ENCODE measurements at places on chromosomes 5 and 9. TPM values are rescaled to one million over a fixed set of nuclear protein-coding genes. Genes with fewer than 3 reads are reported as not detected.

Gene BARHL1
- total RNA-seq: not detected

GRCh38 chr5:91469517-91470165 is 86.5 kb upstream of the ARRDC3 start:
- DNase-seq: no peak

Gene PRLR
- total RNA-seq: 14.2 TPM

DNA sequence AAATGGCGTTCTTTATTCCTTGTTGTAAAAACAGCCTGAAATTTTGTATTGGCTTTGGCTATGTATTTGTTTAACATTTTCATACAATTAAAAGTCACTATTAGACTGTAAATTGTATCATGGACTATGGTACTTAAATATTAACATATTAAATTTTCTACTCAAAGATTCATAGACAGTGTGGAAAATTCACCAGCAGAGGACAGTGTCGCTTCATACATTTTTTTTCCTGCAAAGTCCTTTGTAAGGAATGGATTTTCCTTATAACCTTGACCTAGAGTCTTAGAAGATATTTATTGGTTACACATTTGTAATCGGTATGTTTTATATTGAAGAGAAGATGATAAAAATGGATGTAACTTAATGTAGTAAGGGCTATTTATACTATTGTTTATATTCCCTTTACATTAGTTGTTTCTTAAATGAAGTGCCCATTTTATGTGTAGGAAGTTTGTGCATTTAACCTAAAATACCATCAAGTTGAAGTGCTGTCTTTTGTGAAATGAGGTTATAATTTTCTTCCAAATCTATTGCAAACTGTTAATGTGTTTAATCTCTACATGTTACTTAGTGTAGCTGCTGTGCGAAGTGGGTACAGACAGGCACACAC is 150.1 kb downstream of the KDM4C start:
- DNase-seq: peak; percentile 48

Data from GM23248 (cell line).